Activated T-cell treated with anti-CD3 and anti-CD28 coated beads, Interleukin-2, amount 50 U/mL, for 48 hours (primary cell): ENCODE measurements at places on chromosomes 13 and 19.

DNA sequence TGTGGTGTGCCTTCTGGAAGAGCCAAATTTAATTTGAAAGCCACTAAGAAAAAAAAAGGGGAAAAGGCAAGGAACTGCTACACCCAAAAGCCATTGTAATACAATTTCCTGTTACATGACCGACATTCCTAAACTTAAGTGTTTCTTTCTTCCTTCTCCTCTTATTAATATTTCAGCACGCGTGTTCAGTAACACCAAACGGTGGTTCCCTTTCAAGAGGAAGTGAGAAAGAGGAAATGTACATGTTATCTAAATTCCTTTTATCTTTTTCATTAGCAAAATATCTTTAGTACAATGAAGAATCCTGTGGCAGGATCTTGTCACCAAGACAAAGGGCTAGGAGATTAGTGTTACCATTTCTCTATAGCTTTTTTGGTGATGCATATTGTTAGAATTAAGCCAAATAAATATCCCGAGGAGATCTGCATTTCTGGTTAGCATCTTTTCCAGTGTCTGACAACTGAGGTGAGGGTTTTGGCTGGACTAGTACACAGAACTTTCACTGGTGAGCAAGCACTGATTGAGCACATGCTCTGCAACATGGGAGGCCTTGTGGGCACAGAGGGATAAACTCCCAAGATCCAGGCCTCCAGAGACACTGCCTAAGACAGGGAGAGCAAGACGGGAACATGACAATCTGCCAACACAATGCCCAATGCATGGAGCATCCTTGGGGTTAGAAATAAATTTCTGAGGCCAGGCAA is 22.1 kb downstream of the LATS2 start:
- DNase-seq: no peak

GRCh38 chr13:99366075-99366987 is 59.1 kb upstream of the GPR183 start:
- DNase-seq: no peak

DNA sequence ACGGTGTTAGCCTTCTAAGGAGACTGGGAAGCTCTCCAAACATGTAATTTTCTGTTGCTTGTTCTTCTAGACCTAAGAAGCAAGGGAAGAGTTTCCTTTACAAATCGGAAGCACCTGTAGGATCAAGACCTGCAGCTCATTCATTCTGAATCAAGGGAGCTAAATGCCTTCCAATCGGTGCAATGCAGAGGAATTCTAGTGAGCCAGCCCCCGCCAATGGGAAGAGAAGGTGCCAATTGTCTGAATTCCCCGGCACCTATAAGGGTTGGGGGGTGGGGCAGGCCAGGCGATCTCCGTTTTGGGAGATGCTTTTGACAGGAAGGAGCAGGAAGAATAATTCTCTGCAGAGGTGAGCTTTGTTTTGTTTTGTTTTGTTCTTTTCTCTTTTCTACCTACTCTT is 7.1 kb upstream of the NLRP13 start:
- DNase-seq: no peak

DNA sequence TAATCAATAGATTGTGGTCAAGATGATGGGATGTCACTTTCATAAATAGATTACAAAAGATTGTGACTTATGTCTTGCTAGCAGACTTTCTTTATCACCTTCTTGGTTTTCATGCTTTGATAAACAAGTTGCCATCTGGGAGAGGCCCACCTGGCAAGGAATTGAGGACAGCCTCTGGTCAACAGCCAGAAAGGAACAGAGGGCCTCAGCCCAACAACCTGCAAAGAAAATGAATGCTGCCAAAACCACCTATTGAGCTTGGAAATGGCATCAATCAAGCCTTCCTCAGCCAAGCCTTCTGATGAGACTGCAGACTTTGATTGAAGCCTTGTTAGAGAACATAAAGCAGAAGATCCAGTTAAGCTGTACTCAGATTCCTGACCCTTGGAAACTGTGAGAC is 288.6 kb downstream of the SPRY2 start:
- DNase-seq: no peak

GRCh38 chr13:81683521-81683920 is 1342.6 kb upstream of the SPRY2 start:
- no peak for DNase-seq

- no peak for DNase-seq
These were observed 14.2 kb downstream of the C19orf81 start for GRCh38 chr19:50663482-50663790.

GRCh38 chr19:21092109-21092508 is 10.1 kb downstream of the ZNF714 start:
- no peak for DNase-seq

- no peak for DNase-seq
These were observed 87.5 kb downstream of the ING1 start for GRCh38 chr13:110801044-110801443.
